HCT116 (cell line): ENCODE measurements at places on chromosomes 6 and 20.

GRCh38 chr6:97100696-97101095 is 176.2 kb downstream of the KLHL32 start:
- no peak for DNase-seq

DNA sequence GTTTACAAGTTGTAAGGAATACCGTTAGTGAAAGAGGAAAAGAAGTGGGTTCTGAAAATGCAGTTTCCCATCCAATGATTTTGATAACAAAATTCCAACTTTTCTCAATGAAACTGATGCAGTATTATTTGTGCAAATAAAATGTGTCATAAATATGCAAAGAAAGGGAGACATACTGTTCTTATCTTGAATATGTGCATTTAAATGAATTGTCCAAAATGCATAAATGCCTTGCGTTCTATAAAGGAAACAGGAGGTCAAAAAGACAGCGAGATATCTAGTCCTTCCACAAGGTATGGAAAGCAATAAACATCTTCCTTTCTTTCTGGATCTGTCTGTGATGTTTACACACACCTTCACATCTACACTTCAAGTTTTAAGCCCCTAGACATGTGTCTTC is 54.6 kb upstream of the ISM1 start:
- no peak for DNase-seq

DNA sequence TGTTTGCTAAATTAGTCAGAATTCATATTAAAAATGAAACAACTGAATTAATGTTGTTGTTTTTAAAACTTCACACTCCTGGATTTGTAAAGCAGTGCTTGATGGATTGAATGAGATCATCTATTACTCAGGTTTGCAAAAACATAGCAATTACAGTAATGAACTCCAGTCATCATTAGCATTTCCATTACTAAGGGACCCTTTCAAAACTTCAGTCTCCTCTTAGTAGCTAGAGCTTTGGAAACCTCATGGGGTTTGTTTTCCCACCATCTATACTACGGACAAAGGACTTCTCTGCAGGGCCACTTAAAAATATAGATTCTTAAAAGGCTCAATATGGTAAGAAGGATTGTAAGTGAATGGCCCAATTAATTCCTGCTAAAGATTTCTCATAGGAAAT is 209.9 kb upstream of the PRND start:
- DNase-seq: no peak

GRCh38 chr6:18420328-18420727 is 33.2 kb downstream of the RNF144B start:
- DNase-seq: no peak

GRCh38 chr20:46931699-46932098 is 37.1 kb downstream of the EYA2 start:
- no peak for DNase-seq

- no peak for DNase-seq
Observed at GRCh38 chr20:23753589-23753988, 2.9 kb upstream of the CST1 start.

DNA sequence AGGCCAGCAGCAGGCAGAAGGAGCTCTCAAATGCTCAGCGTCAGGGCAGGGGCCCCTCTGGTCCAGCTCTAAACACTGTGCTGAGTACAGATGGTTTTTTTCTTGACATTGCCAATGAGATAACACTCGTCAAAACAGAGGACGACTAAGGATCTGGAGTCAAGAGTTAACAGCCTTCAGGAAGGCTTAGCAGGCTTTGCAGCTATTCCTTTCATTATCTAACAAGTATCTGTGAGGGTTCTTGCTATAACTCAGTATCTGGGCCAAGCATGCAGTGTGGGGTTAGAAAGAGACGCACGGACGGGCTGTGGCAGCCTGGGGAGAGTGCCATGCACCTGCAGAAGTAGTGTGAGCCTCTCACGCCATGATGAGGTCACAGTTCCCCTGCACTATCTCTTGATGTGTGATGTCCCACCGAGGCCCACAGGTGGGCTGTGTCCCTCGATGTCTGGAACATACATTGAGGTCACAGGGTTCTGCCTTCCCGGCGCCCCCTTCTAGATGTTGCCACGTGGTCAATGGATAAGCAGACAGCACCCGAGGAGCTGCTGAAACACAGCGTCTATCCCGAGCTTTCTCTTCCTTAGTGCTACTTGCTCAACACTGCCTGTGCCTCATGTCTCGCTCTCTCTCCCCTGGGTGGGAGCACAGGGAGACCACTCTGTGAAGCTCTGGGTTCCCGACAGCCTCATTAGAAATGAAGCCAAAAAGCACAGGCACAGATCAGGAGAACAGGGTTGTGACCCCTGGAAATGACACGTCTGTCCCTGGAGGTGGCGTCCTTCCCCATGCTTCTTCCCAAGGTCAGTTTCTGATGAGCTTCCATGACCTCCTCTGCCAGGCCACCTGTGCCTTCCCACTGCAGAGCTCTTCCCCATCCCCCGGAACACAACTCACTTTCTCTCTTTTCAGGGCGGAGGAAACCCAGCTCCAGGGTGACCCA is 85.5 kb upstream of the RPS6KA2 start:
- no peak for DNase-seq

- no peak for DNase-seq
Observed at GRCh38 chr6:7887278-7887991, 23.2 kb downstream of the TXNDC5 start.

DNA sequence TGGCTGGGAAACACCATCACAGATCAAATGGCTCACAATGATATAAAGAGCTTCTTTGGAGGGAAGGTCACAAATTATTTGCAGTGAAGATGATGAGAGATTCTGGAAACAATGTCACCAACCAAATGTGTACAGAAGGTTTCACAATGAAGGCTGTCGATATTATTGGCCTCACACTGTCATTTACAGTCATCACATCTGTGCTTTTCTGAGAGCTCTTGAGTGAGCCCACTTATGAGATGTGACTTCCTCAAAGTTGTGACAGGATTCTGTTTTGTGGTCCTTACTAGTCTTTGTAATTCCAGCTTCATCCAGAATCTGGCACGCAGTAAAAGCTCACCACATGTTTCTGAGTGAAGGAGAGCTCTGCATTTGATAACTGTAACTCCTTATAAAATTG is 133.6 kb downstream of the LMBRD1 start:
- no peak for DNase-seq

DNA sequence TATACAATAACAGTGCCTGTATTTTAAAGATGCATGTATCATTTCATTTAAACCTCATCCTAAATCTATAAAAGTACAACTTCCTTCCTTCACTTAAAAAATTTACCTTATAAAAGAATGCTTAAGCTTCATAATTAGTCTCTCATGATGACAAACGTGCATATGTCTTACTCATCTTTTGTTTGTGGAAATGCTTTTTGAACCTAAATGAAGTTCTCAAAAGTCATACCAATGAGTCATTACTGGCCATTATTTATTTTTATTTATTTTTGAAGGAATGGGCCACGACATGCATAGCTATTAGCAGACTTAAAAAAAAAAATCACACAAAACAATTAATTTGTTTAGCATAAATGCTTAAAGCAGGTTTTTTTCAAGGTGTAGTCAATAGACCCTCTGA is 3.7 kb downstream of the TFB1M start:
- no peak for DNase-seq

- DNase-seq: no peak
Observed at GRCh38 chr6:105645156-105645555, 242.3 kb upstream of the PREP start.

GRCh38 chr6:28322661-28323060 is 13.3 kb downstream of the ZSCAN31 start:
- DNase-seq: no peak

DNA sequence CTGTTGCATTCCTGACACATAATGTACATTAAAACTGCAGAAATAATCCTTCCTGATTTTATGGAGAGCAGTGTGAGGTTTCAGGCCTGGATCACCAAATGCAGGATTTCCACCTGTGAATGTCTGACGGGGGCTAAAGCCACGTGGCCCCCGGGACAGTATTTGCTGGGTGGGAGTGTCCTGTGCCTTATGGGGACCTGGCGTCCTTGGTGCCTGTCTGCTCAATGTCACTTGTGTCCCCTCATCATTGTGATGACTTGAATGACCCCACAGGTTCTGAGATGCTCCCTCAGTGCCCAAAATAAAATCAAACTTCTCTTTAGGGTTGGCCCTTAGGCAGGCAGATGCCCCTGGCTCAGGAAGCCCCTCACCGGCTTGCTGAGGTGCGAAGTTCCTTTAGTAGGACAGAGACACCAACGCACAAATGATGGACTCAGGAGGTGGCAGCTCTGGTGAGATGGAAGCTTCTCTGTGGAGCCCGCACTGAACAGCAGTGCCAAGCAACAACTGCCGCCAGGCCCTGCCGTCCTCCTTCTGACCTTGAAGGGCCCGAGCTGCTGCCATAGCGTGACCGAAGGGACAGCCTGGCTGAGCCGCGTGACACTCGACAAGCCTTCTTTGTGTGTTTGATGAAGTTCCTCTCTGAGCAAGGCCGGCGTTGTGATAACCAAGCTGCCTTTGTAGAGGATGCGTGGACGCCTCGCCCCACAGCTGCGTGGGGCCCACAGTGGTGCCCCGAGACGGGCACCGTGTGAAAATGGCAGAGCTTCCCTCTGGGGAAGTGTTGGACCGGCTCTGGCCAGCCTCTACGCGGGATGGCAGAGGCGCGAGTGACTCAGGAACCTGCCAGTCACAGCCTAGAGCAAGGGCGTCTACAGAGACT is 30.9 kb downstream of the FRMD1 start:
- DNase-seq: no peak

- DNase-seq: no peak
Observed at GRCh38 chr20:4726710-4727397, 5.1 kb downstream of the PRND start.

GRCh38 chr20:56806952-56807517 is 177.9 kb downstream of the TFAP2C start:
- DNase-seq: no peak

DNA sequence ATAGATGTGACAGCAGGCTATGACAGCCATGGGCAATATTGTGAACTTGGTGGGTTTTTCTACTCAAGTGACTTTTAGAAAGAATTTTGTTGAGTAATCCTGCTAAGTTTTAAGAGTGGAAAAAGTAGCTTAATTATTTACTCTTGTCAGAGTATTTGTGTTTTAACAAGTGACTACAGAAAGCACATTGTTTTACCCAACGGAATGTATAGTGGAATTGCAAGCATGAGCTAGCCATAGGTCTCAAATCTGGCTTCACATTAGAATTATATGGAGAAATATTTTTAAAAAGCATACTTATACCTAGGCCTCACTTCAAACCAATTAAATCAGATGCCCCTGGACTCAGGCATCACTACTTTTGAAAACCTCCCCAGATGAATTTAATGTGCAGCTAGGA is 35.5 kb upstream of the GOPC start:
- no peak for DNase-seq

- no peak for DNase-seq
Observed at GRCh38 chr20:58544891-58545290, 29.7 kb upstream of the APCDD1L start.

DNA sequence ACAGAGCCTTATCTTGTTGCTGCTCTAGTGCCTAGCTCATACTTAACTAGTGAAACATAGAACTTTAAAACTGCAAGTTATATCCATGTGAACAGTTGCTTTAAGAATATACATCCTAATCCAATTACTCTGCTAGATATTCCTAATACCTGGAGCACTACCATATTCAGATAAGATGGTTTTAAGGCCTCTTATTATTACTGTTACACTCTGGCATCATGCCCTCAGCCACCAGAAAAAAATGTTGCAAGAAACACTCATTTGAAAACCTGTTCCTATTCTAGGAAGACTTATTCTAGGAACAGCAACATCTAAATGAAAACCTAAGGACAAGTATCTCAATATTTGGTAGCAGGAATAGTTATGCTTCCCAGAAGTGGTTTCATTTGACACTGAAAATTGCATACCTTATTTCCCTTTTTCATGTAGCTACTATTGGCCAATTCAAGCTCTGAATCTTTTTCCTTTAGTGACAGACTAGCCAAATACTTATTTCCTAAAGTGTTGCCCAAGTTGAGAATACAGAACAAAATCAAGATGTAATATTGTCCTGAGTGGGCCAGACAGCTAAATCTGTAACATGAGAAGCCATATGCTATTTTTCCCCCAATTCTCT is 4.8 kb upstream of the MTFR2 start:
- DNase-seq: no peak

DNA sequence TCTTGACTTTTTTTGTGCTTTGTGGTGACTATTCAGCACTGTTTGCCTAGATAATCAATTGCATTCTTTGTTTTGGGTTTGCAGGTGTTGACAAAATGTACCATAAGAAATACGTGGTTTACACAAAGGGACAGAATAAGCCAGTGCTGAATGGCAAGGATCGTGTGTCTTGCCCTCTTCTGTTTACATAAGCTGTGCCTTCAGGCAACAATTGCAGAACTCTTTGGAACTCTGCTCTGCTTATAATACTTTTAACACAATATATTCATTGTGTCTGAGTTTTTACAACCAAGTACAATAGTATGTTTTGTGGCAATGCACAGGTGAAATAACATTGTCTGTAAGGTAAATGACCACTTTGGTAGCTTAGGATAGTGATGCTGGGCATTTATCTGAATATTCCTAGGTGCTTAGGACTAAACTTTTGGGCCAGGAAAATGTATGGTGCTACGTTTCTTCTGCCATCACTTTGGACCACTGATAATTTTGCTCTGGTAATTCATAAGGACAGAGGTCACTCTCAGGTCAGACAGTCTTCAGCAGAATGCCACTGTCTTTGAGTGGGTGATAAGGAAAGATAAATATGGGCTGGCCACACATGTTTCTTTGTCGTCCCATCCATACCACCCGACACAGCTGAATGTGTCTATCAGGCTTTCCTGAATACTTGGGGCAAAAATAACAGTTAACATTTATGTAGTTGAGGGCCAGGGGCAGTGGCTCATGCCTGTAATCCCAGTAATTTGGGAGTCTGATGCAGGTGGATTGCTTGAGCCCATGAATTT is 344.6 kb upstream of the IMPG1 start:
- no peak for DNase-seq

DNA sequence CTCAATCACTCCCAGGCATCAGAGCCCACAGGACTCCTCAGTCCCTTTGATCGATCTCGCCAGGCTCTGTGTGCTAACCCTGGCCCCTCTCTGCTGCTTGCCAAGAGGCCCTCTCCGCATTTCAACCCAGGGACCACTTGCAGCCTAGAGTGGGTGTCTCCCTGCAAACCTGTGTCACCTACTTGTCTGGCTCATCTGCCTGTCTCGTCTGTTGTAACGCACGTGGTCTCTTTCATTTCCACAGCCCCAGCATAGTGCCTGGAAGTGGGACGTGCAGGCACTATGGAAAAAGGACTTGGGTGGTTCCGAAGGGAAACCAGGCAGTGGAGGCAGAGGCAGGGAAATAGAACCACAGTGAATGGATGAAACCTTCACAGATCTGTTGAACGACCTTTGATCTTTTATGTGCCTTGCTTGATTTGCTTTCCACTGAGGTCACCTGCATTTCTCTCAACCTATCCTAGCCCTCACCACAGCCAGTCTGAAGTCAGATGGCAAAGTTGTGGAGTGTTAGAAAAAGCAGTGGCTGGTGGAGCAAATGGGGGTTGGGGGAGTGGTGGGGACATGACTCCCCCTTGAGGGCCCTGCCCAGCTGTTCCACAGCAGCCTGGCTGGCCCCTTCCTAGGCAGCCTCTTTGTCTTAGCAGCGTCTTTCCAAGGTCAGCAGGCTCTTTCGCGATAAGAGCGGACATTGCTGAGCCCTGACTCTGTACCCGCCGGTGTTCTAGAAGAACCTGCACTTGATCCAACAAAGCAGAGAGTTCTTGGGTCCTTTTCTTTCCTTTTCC is 55.8 kb upstream of the TAGAP start:
- DNase-seq: no peak
